Stimulated activated CD8-positive, alpha-beta memory T cell treated with anti-CD3 and anti-CD28 coated beads, Interleukin-4, amount 100 ng/mL, for 4 hours (primary cell): ENCODE measurements at places on chromosomes 4 and X.

- DNase-seq, result no peak
Measured at GRCh38 chr4:26877961-26878360, 17.3 kb downstream of the STIM2 start.

GRCh38 chrX:63754136-63754859 is 30.7 kb downstream of the ARHGEF9 start:
- no peak for DNase-seq

- DNase-seq, result no peak
Measured at GRCh38 chrX:118174516-118175098, 58.0 kb upstream of the KLHL13 start.

- DNase-seq, result no peak
Measured at GRCh38 chrX:149151805-149152757, 353.0 kb downstream of the IDS start.

GRCh38 chr4:13888112-13888511 is 260.6 kb upstream of the BOD1L1 start:
- DNase-seq, result no peak

DNA sequence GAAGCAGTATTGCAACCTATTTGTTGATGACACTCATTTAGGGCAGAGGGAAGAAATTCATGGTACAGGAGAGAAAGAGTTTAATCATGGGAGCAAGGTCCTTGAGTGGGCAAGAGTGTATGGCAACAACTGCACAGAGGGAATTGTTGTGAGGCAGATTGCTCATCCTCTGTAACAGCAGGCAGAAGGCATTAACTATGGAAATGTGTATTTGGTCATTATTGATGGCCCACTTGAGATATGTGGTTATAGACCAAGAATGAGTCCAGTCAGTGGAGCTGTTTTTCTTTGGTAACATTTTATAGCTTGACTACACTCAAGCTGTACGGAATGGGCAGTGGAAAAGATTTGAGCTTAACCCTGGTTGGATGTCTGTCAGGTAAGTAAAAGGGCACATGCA is 15.9 kb downstream of the PLRG1 start:
- no peak for DNase-seq

- no peak for DNase-seq
Measured at GRCh38 chrX:83501530-83501929, 6.6 kb upstream of the POU3F4 start.

DNA sequence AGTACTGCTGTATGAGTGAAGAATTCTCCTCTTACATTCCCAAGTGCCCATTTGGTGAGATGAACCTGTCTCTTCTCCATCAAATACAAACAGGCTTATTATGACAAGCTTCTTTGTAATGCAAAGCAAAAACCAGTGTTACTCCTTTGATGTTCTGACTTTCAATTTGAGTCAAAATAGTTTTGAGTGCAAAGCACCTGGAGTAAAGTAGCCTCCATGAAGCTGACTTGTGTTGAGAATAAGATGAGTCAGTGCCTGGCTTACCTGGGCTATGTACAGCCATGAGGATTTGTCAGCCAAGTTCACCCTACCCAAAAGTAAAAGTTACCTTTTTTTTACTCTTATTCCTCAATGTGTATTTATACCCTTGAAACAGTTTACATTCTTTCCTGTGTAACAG is 132.5 kb upstream of the FMR1 start:
- DNase-seq, result no peak

- DNase-seq, result no peak
Measured at GRCh38 chr4:71303850-71304249, 35.0 kb upstream of the SLC4A4 start.

DNA sequence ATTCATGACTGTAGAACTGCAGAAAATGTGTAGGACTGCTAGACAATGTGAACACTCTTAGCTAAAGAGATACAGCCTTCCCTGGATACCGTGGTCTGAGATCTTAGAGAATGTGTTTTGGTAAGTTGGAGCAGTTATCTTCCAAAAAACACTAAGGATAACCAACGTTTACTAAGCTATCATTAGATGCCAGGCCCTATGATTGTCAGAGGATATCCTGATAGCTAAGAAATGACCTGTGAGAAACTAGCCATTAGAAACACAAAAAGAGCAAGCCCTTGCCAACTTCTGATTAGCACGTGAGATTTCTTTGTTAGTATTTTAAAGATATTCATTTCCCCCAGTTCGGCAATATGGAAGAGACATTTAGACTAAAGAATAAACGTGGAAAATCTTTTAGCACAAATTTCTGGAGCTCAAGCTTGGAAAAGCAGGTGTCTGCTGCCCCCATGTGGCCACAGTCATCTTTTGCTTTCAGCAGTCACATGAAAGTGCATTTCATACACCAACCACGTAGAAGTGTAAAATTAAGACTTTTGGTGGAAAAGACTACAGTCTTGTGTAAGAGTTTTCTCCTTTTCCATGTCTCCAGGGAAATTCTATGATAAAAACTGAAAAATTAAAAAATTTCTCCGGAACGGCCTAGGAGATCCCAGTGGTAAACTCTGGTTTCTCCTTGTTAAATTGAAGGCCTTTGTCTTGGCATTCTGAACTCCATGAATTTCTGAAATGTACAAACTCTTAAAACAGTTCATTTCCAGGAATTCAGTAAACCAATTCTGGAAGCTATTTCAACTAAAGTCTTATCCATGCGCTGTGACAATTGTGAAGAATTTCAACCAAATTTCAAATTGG is 136.4 kb downstream of the ZNF674 start:
- DNase-seq, result peak; percentile 49

- no peak for DNase-seq
Measured at GRCh38 chr4:5019274-5019673, at the start of gene CYTL1. CYTL1 (minus strand) TSS chr4:5019458; CDS start chr4:5019445, 13 bp downstream.

GRCh38 chr4:112885897-112886296 is 163.6 kb upstream of the ANK2 start:
- no peak for DNase-seq

- no peak for DNase-seq
Measured at GRCh38 chrX:100477958-100478357, 67.9 kb upstream of the PCDH19 start.

DNA sequence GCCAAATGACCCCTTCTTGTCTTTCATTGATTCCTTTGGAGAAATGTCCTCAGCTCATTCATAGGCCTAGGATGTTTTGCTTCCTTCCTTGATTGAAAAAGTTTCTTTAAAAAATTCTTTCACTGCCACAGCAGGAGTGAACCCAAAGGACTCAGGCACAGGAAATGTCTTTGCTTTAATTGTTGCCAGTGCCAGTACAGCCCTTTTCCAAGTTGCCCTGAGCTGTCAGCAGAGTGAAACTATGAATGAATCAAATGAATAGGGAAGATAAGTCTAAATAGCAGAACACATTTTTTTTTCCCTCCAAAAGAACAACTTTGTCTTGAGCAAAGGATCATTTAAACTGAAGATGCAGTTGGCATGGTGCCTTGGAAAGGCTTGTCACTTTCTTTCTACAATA is 63.8 kb upstream of the SLC4A4 start:
- DNase-seq, result no peak

DNA sequence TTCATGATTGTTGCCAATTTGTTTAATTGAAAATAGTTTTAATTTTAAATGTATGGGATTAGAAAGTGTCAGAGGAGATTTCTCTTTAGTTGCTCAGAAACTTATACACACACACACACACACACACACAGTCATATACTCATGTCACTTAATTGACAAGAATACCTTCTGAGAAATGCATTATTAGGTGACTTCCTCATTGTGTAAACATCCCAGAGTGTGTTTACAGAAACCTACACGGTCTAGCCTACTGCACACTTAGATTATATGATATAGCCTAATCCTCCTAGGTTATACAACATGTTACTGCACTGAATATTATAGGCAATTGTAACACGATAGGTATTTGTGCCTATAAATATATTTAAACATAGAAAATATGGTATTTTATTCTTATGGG is 1327.4 kb downstream of the FSTL5 start:
- DNase-seq, result no peak

- no peak for DNase-seq
Measured at GRCh38 chr4:54318904-54319303, 89.8 kb downstream of the PDGFRA start.

- DNase-seq, result no peak
Measured at GRCh38 chrX:13906093-13906492, 89.2 kb upstream of the GPM6B start.

DNA sequence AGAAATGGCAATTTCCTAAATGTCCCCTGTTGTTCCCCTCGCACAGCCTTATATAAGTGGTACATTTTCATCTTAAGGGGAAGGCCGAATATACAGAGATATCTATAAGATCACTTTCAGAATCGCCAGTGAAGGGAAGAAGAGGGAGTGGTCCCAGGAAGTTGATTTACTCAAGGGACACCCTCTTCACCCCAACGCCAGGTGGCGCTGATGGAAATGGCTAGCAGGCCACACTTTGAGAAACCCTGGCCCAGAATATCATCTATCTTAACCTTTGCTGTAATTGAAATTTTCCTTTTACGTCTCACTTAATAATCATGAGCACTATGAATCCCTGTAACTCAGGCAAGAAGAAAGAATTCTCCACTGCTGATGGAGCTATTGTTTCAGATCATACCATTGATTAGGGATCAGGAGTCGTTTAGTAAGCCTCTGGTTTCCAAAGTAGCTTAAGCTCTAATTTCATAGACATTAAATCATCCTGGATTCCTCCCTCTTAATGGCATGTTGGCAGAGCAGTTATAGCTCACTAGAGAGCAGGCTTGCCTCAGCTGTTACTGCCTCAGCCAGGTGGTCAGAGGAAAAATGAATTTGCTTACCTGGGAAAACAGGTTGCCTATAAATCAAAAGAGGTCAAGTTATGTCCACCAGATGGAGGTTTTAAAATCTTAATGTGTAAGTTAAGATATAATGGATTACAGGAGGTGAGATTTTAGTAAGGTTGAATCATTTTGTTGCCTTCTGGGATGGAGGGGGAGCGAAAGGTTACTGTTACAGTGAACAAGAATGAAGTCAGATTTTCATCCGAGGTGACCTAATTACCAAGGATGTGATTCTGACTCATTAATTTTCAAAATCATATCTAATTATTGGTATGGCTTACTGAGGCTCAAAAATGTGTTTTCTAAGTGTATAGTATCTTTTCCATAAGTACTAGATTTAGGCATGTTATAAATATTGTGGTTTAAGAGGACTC is 941.2 kb upstream of the TENM3 start:
- DNase-seq, result no peak

DNA sequence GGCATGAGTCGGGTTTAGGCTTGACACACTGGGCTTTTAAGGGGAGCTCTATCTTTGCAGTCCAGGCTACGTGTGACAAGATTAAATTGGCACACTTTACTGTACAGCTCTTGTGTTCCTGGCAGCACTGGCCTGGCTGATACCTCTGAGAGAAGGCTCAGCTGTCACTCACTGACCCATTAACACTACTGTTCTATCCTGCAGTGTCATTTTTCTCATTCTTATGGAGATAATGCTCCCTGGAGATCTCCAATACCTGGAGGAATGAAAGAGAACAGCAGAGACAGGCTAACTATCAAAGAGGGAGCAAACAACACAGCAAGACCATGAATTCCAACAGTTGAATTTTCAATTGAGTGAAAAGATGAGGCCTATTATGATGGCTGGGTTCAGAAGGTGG is 1.7 kb upstream of the PDHA2 start:
- no peak for DNase-seq

DNA sequence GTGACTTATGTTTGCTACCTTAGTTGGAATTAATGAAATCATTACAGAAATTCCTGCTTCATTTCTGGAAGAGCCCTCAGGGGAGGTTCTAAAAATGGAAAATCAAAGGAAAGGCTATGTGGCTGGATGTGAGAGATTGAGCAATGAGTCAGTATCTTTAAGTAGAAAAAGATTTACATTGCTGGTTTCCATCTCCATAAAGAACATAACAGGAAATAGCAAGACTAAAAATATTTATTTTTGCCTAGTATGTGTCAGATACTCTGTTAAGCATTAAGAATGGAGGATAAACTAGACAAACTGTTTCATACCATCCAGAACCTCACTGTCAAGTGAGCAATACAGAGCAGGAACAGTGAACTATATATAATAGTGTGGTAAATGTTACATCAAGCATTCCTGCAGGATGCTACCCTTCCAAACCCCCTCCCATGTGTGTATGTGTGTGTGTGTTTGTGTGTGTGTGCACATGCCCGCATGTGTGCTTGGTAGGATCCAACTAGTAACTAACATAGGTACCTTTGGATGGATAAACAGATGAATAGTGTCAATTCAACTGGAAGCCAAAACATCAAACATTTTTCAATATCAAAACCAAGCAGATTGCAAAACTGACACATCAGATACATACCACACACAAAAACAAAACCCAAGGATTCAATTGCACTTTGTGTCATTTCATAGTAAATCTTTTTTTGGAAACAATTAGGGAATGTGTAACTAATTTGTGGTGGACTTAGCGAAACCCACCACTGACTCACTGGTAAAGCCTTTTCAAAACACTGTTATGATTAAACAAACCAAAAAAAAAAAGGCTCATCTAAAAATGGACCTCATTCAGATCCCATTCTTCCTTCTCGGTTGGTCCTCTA is 223.4 kb downstream of the SHROOM3 start:
- no peak for DNase-seq

GRCh38 chr4:6271701-6272465 is 2.2 kb downstream of the WFS1 start:
- DNase-seq, result no peak

- no peak for DNase-seq
Measured at GRCh38 chrX:87516717-87517121, 883 bp upstream of the KLHL4 start.

DNA sequence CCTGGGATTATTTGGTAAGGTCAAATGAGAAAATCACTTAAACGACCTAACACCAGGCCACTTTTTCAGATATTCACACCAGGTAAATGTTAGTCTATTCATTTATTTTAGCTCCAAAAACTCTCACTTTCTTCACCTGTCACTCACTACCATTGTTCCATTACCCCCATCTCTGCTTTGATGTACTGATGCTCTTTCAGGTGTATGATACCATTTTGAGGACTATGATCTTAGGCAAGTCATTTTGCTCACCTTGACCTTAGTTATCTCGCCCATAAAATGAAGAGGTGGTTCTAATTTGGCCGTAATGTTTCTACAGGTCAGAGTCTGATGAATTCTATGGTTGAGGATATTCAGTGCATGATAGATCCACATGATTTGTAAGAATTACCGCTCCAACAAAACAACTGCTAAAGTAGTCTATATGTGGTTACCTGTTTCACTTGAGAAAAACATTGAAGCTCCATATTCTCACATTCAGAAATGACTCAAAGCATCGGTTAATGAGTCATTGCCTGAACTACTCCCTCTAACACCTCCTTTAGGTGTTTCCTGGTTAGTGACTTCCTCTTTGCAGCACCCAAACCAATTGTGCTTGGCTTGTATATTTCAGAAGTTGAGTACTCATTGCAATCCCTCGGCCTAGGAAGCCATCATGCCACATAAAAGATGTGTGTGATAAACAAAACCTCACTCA is 4.5 kb downstream of the DTHD1 start:
- peak; percentile 17 for DNase-seq

DNA sequence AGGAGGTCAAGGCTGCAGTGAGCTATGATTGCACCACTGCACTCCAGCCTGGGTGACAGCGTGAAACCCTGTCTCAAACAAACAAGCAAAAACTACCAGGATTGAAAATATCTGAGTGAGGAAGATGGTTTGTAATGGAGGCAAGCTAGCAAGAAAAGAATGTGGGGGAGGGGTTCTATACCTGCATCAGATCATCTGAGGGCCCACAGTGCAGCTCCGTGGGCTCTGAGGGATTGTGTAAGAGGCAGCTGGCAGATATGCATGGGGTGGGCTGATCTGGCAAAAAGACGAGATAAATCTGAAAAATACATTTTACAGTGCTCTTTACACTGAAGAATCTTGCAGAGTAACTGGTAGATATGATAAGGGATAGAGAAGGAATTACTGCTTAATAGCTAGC is 28.9 kb upstream of the CHRNA9 start:
- no peak for DNase-seq

GRCh38 chr4:64001229-64001898 is 407.9 kb downstream of the TECRL start:
- no peak for DNase-seq

- DNase-seq, result no peak
Measured at GRCh38 chr4:150890246-150890645, 124.8 kb downstream of the LRBA start.
